Cardiac muscle cell (in vitro differentiated cells and primary cell): ENCODE measurements at places on chromosomes 6 and 20. TPM values are rescaled to one million over a fixed set of nuclear protein-coding genes. Genes with fewer than 3 reads are reported as not detected.

- peak; percentile 55 for DNase-seq
Observed at GRCh38 chr6:63307581-63308246, 12.1 kb downstream of the LGSN start.

GRCh38 chr6:28816339-28816908 lies 107.4 kb downstream of the TRIM27 start:
- no peak for DNase-seq

TTK gene
- 4.5 and 45.2 TPM in 2 replicates for total RNA-seq

DNA sequence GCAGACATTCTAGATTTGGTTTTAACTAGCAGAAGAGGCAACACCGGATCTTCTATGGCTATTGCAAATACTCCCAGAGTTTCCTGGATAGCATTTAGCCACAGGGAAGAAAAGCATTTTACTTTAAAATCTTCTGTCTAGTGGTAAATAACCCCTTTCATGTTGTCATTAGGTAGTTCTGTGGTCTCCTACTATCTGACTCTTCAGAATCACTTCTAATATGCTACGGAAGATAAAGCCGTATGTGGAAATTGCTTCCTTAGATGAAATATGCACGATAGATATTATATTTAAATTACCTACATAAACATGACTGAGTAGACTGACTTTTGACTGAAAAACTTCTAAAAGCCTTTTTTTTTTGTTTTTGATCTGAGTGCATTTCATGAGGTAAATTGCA lies 759 bp downstream of the CRISP3 start:
- DNase-seq = no peak

- no peak for DNase-seq
Observed at GRCh38 chr6:105783333-105783935, 302.7 kb upstream of the PRDM1 start.

DAAM2 gene
- total RNA-seq = 4.8 and 8.5 TPM in 2 replicates

LRP11 gene
- 11.3 and 11.9 TPM in 2 replicates for total RNA-seq

- DNase-seq = no peak
Observed at GRCh38 chr6:28134716-28135115, 7.0 kb upstream of the ZKSCAN8 start.

PLEKHG1 gene
- 0.67 and 8.5 TPM in 2 replicates for total RNA-seq
